ENCODE measurements at places on chromosomes 2 and 18. TPM values are rescaled to one million over a fixed set of nuclear protein-coding genes. Genes with fewer than 3 reads are reported as not detected.

Gene SMYD1
- total RNA-seq, result not detected

Gene IL36RN
- total RNA-seq, result not detected

Gene CDCA7
- total RNA-seq, result 64.3 TPM

Gene UPP2
- total RNA-seq, result not detected

- no peaks in the 10 kb centered on the region for H3K36me3 ChIP-seq
- H3K27ac ChIP-seq, result no peak overlapping the region
- DNase-seq, result no peak
- H3K27me3 ChIP-seq, result no peaks in the 10 kb centered on the region
Measured at GRCh38 chr2:131801210-131801744, 273.6 kb downstream of the CCDC74A start.

- no peak overlapping the region for H3K4me3 ChIP-seq
- no peak for DNase-seq
- H3K27me3 ChIP-seq, result no peaks in the 10 kb centered on the region
- no peak overlapping the region for H3K27ac ChIP-seq
- H3K36me3 ChIP-seq, result peaks cover 65% of the 10 kb centered on the region
- no peaks in the 10 kb centered on the region for H3K4me1 ChIP-seq
Measured at GRCh38 chr2:181911830-181912229, 20.3 kb downstream of the ITPRID2 start.

- no peak for DNase-seq
- peaks cover 8% of the 10 kb centered on the region for H3K4me1 ChIP-seq
- no peak overlapping the region for H3K4me3 ChIP-seq
- no peaks in the 10 kb centered on the region for H3K27me3 ChIP-seq
Measured at GRCh38 chr18:55402731-55403405, 185.1 kb downstream of the TCF4 start.

GRCh38 chr2:40034801-40035200 is 255.7 kb upstream of the THUMPD2 start:
- no peak overlapping the region for H3K27ac ChIP-seq
- H3K4me3 ChIP-seq, result no peak overlapping the region
- H3K36me3 ChIP-seq, result no peaks in the 10 kb centered on the region
- DNase-seq, result no peak

DNA sequence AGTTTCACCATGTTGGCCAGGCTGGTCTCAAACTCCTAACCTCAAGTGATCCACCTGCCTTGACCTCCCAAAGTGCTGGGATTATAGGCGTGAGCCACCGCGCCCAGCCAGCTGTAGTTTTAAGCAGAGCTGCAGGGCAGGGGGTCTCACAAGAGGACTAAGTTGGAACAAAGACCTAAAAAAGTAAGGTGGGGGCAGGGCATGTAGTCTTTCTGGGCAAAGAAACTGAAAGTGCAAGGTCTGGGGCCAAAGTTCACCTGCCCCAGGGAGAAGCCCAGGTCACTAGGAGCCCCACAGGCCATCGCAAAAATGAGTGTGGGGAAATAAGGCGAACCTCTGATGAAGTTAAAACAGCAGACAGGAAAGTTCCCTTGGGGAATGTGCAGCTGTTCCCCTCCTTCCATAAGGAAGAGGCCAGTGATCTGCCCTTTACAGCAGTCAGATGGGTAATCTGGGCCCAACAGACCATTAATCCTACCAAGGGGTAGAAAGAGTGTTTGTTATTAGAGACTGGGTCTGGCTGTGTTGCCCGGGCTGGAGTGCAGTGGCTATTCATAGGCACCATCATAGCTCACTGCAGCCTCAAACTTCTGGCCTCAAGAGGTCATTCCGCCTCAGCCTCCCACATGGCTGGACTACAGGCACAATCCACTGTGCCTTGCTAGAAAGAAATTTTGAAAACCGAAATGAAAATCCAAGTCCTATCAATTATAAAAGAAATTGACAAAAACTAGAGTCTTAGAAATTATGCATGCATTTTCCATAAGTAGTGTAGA is 2.8 kb downstream of the SCLY start:
- DNase-seq, result no peak
- H3K4me3 ChIP-seq, result no peak overlapping the region
- H3K27me3 ChIP-seq, result no peaks in the 10 kb centered on the region
- no peak overlapping the region for H3K27ac ChIP-seq

- no peaks in the 10 kb centered on the region for H3K36me3 ChIP-seq
- H3K4me3 ChIP-seq, result no peak overlapping the region
- H3K27ac ChIP-seq, result peak overlapping the region; percentile 75
- peak; percentile 28 for DNase-seq
Measured at GRCh38 chr2:9106338-9107167, 100.1 kb upstream of the ASAP2 start.

GRCh38 chr2:150732064-150732463 is 244.6 kb upstream of the RND3 start:
- no peaks in the 10 kb centered on the region for H3K36me3 ChIP-seq
- no peak overlapping the region for H3K27ac ChIP-seq
- DNase-seq, result no peak
- no peak overlapping the region for H3K4me3 ChIP-seq
- H3K27me3 ChIP-seq, result no peaks in the 10 kb centered on the region

DNA sequence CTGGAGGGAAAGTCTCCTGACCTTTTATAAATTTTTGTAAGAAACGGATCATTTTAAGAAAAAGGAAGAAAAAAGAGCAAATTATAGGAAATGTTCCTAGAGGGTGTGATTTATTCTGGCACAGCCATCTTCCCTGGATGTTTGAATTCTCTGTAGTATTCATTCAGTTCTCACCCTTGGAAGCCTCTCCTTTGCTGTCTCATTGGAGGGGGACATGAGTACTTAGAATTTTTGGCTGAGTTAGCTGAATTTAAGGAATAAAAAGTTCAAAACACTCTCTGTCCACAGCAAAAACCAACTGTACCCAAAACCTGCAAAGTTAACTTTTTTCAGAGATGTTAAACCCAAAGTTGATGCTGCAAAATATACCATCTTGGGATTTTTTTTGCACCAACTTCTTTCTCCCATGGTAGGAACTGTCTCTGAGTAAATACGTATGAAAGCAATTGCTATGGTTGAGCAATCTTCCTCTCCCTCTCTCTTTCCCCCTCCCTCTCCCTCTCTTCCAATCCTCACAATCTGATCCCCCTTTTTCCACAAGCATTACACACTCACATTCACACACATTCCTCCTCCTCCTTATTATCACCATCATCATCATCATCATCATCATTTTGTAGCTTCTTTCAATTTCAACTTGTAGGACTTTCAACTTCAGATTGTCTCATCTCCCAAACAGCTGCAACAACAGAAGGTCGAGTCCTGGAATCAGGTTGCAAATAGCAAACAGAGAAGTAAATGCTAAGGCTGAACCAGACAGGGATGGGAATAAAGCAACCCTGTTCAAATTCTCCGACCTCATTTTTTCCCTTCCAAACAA is 183.7 kb downstream of the GFPT1 start:
- DNase-seq, result no peak
- no peaks in the 10 kb centered on the region for H3K4me1 ChIP-seq
- no peaks in the 10 kb centered on the region for H3K36me3 ChIP-seq
- no peaks in the 10 kb centered on the region for H3K27me3 ChIP-seq
- H3K4me3 ChIP-seq, result no peak overlapping the region

DNA sequence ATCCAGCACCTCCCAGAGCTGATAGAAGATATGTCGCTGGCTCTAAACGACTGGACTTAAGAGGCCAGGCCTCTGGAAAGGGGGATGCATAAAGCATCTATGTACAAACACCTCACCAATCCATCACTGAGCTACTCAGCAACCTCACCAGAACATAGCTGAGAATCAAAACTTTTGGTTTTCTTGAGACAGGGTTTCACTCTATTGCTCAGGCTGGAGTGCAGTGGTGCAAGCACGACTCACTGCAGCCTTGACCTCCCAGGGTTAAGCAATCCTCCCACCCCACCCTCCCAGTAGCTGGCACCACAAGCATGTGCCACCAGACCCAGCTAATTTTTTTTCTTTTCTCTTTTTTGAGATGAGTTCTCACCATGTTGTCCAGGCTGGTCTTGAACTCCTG is 62.9 kb upstream of the MSH6 start:
- H3K4me1 ChIP-seq, result peaks cover 6% of the 10 kb centered on the region
- no peaks in the 10 kb centered on the region for H3K36me3 ChIP-seq
- no peak for DNase-seq
- no peaks in the 10 kb centered on the region for H3K27me3 ChIP-seq
- no peak overlapping the region for H3K27ac ChIP-seq
- H3K4me3 ChIP-seq, result no peak overlapping the region

DNA sequence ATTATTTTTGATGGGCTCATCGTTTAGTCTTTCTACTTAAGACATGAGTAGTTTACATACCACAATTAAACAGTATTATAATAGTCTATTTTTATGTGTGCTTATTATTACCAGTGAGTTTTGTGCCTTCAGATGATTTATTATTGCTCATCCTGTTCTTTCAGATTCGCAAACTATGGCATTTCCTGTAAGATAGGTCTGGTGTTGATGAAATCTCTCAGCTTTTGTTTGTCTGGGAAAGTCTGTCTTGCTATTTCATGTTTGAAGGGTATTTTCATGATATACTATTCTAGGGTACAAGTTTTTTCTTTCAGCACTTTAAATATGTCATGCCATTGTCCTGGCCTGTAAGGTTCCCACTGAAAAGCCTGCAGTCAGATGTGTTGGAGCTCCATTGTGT is 101.3 kb downstream of the DNAH7 start:
- H3K4me3 ChIP-seq, result no peak overlapping the region
- no peaks in the 10 kb centered on the region for H3K36me3 ChIP-seq
- H3K4me1 ChIP-seq, result no peaks in the 10 kb centered on the region
- H3K27me3 ChIP-seq, result no peaks in the 10 kb centered on the region
- no peak overlapping the region for H3K27ac ChIP-seq

- no peaks in the 10 kb centered on the region for H3K27me3 ChIP-seq
- no peaks in the 10 kb centered on the region for H3K4me1 ChIP-seq
- no peak overlapping the region for H3K4me3 ChIP-seq
- no peaks in the 10 kb centered on the region for H3K36me3 ChIP-seq
Measured at GRCh38 chr2:54347622-54348021, 91.6 kb upstream of the TSPYL6 start.

GRCh38 chr2:157898591-157898996 is 22.5 kb upstream of the ACVR1 start:
- DNase-seq, result no peak
- no peak overlapping the region for H3K27ac ChIP-seq
- H3K27me3 ChIP-seq, result no peaks in the 10 kb centered on the region
- no peaks in the 10 kb centered on the region for H3K36me3 ChIP-seq
- H3K4me3 ChIP-seq, result no peak overlapping the region

- H3K4me3 ChIP-seq, result no peak overlapping the region
- H3K27ac ChIP-seq, result no peak overlapping the region
- peaks cover 3% of the 10 kb centered on the region for H3K36me3 ChIP-seq
- no peaks in the 10 kb centered on the region for H3K4me1 ChIP-seq
Measured at GRCh38 chr2:24913911-24914310, 6.1 kb downstream of the ADCY3 start.

DNA sequence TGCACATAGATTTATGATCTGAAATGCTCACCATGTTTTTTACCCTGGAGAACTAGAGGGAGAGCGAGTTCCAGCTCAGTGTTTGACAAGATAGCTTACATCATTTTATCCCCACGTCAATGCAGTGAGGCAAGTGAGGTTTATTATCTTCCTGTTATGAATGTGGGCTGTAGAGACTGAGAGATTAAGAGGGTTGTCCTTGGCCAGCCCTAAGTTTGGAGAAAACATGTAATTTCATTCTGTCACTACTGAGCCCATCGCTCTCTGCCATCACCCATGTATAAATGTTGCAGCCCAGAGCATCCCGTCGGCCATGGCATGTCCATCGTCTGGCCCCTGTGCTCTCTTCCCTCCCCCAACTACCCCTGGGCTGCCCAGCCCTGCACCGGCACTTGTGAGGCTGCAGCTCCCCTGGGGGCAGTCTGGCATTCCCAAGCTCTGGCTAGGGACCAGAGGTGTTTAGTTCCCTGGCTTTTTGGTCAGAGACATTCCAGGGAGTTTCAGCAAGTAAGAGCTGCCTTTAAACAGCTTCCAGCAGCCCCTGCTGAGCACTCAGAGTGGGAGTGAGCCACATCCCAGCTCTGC is 136.7 kb downstream of the ANTXR1 start:
- peak; percentile 90 for DNase-seq
- H3K27ac ChIP-seq, result no peak overlapping the region
- no peaks in the 10 kb centered on the region for H3K27me3 ChIP-seq
- no peaks in the 10 kb centered on the region for H3K4me1 ChIP-seq
- H3K36me3 ChIP-seq, result peaks cover 12% of the 10 kb centered on the region

Data from endodermal cell (in vitro differentiated cells).